MCF 10A (cell line): ENCODE measurements at places on chromosomes 2 and 18. TPM values are rescaled to one million over a fixed set of nuclear protein-coding genes. Genes with fewer than 3 reads are reported as not detected.

Gene G6PC2
- total RNA-seq: not detected in 2 replicates

Gene CHRNA1
- total RNA-seq: not detected in 2 replicates

Gene CABYR
- 3.0 TPM in 2 replicates for total RNA-seq

Gene PROKR1
- total RNA-seq: not detected in 2 replicates

Gene CFAP221
- total RNA-seq: not detected in 2 replicates

Gene LYPD1
- not detected in 2 replicates for total RNA-seq

Gene ATOH8
- total RNA-seq: 0.72 and 1.2 TPM in 2 replicates

Gene SPDYA
- total RNA-seq: 2.6 and 2.8 TPM in 2 replicates

GRCh38 chr2:158732573-158733429 is 62.3 kb upstream of the DAPL1 start:
- peaks cover 12% of the 10 kb centered on the region for H3K4me1 ChIP-seq
- H3K27ac ChIP-seq: no peak overlapping the region
- DNase-seq: no peak
- H3K4me3 ChIP-seq: no peak overlapping the region
- peaks cover 13% of the 10 kb centered on the region for H3K27me3 ChIP-seq
- H3K36me3 ChIP-seq: no peaks in the 10 kb centered on the region

DNA sequence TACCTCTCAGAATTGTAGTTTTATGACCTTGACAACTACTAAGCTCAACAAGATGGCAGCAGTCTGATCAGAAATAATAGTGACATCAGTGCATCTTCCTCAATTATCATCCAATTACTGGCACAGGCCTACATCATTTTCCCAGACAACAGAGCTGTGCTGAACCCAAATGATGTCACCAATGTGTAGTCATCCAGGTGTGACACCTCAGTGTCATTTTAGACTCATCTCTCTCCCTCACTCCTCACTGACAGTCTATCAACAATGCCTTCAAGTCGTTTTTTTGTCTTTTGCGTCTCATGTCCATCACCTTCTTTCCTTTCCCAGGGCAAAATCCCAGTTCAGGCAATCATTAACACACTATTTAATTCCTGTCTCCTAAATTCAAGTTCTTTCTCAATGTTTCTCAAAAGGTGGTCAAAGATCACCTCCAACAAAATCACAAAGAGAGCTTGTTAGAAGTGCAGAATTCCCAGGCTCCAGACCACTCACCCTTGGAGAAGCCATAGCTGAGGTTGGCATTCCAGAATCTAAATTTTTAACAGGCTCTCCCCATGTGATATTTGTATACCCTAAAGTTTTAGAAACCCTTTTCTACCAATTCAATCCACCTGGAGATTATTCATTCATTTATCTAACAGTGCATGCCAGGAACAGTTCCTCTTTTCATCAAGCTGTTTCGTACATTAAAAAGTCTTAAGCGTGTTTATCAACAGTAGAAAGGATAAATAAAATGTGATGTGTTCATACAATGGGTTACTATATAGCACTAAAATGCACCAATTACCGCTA is 125.3 kb upstream of the KLF7 start:
- no peaks in the 10 kb centered on the region for H3K4me1 ChIP-seq
- H3K36me3 ChIP-seq: no peaks in the 10 kb centered on the region
- H3K27me3 ChIP-seq: no peaks in the 10 kb centered on the region
- H3K4me3 ChIP-seq: no peak overlapping the region
- H3K27ac ChIP-seq: no peak overlapping the region
- no peak for DNase-seq

GRCh38 chr2:49490710-49491109 is 336.4 kb upstream of the FSHR start:
- peak; percentile 43 for DNase-seq
- no peak overlapping the region for H3K4me3 ChIP-seq

DNA sequence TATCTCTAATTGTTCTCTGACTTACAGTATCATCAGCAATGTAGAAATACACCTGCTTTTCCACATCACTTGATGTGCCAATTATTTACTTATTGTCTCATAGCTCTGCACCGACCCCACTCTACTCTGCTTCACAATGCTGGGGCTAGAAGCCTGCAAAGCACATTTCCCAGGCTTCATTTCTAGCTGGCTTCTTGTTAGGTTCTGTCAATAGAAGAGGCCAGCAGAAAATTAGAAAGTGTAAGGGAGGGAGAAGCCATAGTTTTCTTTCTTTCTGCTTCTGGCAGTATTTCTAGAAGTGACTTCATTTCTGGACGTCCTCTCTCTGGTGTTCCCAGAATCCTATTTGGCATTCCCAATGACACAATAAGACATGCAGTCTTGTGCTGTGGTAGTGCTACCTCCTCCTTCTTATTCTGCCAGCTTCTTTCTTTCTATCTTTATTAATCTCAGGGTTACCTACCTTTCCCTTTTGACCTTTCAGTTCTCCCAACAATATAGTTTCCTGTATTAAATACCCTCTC is 12.5 kb upstream of the TANC1 start:
- H3K4me1 ChIP-seq: peaks cover 14% of the 10 kb centered on the region
- no peak for DNase-seq
- H3K36me3 ChIP-seq: no peaks in the 10 kb centered on the region
- H3K4me3 ChIP-seq: no peak overlapping the region
- no peaks in the 10 kb centered on the region for H3K27me3 ChIP-seq

DNA sequence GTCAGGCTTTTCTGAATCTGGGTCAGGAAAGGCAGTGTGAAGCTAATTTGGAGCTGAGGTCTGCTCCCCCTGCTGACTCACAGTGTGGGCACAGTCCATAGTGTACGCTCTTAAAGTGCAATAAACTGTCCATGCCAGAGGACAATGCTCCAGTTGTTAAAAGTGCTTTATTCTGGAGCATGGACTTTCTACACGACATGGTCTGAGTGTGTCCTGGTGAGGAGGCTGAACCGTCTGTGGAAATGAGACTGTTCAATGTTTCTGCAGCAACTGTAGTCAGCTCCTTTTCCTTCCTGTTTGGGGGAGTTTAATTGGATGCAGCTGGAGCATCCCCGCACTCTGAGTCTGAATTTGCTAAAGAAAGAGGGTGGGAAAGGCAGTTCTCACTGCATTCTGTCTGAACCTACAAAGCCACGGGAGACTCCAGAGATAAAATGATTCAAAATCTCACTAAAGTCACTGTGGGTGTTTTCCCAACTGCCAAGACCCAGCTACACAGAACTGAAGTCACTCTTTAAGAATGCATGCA is 110.2 kb upstream of the TRIB2 start:
- no peaks in the 10 kb centered on the region for H3K36me3 ChIP-seq
- H3K27ac ChIP-seq: no peak overlapping the region
- H3K4me3 ChIP-seq: no peak overlapping the region
- no peak for DNase-seq

DNA sequence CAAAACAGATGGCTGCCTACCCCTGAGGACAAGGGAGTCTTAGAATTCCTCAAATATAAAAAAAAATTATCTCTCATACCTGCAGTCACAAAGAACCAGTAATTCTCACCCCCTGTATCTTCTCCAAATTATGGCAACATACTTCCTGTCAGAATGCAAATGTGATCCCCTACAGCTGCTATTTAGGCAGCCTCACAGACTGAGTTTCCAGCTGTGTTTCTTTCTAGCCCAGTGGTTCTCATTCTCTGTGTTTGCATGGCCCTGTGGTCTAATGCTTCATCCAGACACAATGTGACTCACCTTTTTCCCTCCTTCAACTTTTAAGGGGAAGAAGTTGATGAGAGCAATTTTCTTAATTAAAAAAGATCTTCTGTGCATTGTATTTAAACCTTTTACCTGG is 726.3 kb downstream of the TSN start:
- H3K27me3 ChIP-seq: no peaks in the 10 kb centered on the region
- DNase-seq: no peak
- H3K4me1 ChIP-seq: no peaks in the 10 kb centered on the region
- no peak overlapping the region for H3K4me3 ChIP-seq
- H3K27ac ChIP-seq: no peak overlapping the region

- no peak overlapping the region for H3K4me3 ChIP-seq
- no peaks in the 10 kb centered on the region for H3K4me1 ChIP-seq
- H3K27ac ChIP-seq: no peak overlapping the region
- no peak for DNase-seq
- H3K27me3 ChIP-seq: no peaks in the 10 kb centered on the region
Observed at GRCh38 chr18:79606621-79607331, 72.8 kb upstream of the CTDP1 start.

DNA sequence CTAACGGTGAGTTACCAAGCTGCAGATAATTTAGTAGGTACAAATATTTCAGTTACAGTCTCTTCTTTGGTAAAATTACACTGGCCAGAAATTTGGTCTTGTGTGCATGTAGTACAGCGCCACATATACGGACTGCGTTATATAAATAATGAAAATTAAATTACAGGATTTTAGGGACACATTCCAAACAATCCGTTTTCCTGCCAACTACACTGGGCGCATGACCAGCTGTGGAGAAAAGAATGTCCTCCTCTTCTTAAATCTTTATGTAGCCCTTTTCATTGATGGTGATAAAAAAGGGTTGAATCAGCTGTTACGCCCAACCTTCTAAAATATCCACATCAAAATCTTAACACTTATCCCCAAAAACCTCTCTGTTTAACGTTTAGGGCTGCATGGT is 37.5 kb downstream of the TCF4 start:
- H3K4me1 ChIP-seq: peaks cover 7% of the 10 kb centered on the region
- no peaks in the 10 kb centered on the region for H3K27me3 ChIP-seq
- H3K27ac ChIP-seq: no peak overlapping the region
- H3K4me3 ChIP-seq: no peak overlapping the region
- no peaks in the 10 kb centered on the region for H3K36me3 ChIP-seq

DNA sequence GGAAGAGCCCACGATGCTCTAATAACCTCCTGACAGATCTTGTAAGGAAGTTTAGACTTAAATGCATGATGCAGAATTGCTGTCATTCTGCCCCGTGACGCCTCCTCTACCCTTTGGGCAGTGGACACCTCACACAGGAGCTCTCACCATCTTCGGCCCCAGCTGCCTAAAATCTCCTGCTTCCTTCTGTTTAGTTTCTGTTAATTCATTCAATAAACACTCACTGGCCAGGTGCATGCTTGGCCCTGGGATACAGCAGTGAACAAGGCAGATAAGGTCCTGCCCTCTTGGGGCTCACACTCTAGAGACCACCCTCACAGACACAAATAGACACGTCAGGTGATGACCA is 81.1 kb downstream of the SEPTIN10 start:
- no peak for DNase-seq
- no peaks in the 10 kb centered on the region for H3K27me3 ChIP-seq

DNA sequence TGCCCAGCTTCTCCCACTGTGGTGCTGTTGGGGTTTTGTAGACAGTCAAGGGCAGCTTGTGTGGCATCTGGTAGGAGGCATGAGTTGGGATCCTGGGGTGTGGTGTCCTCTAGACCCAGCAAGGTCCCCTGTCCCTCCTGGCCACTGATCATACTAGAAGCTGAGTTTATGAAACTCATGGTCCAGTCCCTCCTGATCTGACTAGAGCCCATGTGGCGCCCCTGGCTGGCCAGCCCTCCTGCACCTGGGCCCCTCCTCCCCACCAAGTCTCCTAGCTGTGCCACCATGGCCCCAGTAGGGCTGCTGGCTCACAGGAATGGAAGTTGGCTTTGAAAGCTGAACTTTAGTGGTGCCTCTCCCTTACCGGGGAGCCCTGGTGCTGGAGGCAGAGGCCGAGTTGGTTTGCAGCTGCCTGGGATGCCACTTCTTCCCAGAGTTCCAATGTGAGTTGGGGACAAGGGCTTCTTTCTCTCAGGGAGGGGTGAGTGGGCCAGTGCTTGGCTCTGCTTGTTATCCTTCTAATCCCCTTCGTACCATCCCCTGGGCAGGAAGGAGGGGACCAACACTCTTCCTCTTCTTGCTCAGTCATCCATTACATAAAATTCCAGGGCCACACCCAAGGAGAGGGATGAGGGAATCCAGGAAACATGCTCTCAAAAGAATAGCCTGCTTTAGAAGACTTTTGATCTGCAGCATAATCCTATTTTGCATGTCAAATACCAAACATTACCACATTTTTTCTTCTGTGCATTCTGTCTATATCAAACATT is 37.5 kb upstream of the HAAO start:
- peaks cover 26% of the 10 kb centered on the region for H3K4me1 ChIP-seq
- H3K36me3 ChIP-seq: no peaks in the 10 kb centered on the region
- H3K4me3 ChIP-seq: no peak overlapping the region
- no peak for DNase-seq
- no peak overlapping the region for H3K27ac ChIP-seq
- no peaks in the 10 kb centered on the region for H3K27me3 ChIP-seq

GRCh38 chr18:13562494-13563029 is 163.8 kb downstream of the FAM210A start:
- H3K27me3 ChIP-seq: no peaks in the 10 kb centered on the region
- no peak for DNase-seq

GRCh38 chr2:190819840-190820301 is 60.8 kb upstream of the GLS start:
- no peaks in the 10 kb centered on the region for H3K36me3 ChIP-seq
- H3K4me1 ChIP-seq: no peaks in the 10 kb centered on the region
- H3K27me3 ChIP-seq: no peaks in the 10 kb centered on the region
- no peak overlapping the region for H3K27ac ChIP-seq
- DNase-seq: no peak

DNA sequence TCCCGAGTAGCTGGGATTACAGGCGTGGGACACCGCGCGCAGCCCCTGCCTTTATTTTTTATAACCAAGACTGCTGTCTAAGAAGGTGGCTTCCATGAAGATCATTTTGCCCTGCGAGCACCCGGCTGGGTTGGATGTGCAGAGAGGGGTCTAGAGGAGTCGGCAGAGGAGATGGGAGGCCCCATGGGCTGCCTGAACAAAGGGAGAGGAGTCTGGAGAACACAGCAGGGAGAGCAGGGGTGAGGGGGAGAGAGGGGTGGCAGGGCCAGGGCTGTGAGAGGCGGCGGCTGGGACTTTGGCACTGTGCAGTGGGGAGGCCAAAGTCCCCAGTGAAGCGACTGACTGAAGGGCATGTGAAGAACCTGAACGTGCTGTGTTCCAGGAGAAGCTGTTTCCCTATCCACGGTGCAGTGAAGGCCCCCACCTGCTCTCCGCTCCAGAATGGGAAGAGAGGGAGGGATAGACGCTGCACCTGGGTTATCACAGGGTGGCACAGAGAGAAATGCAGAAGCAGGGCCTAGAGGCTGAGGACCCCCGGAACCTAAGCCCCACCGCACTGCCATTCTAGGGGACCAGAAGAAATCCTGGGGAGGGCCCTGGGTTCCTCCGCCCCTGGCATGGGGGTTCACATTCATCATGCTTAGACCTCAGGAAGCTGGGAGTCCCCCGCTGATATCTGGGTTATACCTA is 24.8 kb upstream of the FOSL2 start:
- H3K4me3 ChIP-seq: no peak overlapping the region
- DNase-seq: no peak
- H3K27me3 ChIP-seq: no peaks in the 10 kb centered on the region
- H3K27ac ChIP-seq: no peak overlapping the region
- H3K4me1 ChIP-seq: peaks cover 11% of the 10 kb centered on the region
- no peaks in the 10 kb centered on the region for H3K36me3 ChIP-seq
